ENCODE measurements at places on chromosomes 6 and 20. TPM values are rescaled to one million over a fixed set of nuclear protein-coding genes. Genes with fewer than 3 reads are reported as not detected.

DNA sequence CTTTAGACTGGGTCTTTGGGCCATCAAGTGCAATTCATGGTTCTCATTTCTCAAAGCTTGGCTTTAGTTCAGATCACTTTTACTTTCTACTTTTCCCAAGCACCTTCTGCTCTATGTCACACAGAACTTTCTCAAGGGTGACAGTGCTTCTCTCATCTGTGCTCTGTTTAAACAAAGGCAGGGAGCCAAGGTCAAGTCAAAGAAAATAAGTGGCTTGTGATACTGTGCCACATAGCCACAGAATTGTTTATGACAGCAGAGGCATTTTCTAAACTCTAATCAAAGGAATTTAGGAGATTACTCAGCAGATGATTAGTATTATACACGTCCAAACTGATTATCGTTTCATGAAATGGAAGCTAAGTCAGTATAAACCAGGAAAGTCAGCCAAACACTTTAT is 348.0 kb downstream of the HDGFL1 start:
- H3K36me3 ChIP-seq = no peaks in the 10 kb centered on the region
- H3K27ac ChIP-seq = no peak overlapping the region
- no peak overlapping the region for H3K4me3 ChIP-seq
- no peaks in the 10 kb centered on the region for H3K27me3 ChIP-seq

DNA sequence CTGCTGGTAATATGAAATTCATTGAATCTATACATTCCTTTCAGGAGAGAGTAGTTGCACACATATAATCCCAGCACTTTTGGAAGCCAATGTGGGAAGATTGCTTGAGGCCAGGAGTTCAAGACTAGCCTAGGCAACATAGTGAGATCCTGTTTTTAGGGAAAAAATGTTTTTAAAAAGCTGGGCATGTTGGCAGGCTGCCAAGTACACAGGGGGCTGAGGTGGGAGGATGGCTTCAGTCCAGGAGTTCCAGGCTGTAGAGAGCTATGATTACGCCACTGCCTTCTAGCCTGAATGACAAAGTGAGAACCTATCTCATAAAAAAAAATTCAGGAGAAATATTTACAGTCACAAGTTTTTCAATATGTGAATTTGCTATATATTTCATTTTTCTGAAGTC is 71.9 kb downstream of the GRM1 start:
- no peaks in the 10 kb centered on the region for H3K27me3 ChIP-seq
- no peaks in the 10 kb centered on the region for H3K4me1 ChIP-seq
- H3K27ac ChIP-seq = no peak overlapping the region
- DNase-seq = no peak
- H3K4me3 ChIP-seq = no peak overlapping the region

GRCh38 chr20:39042279-39043150 is 80.4 kb downstream of the DHX35 start:
- no peaks in the 10 kb centered on the region for H3K36me3 ChIP-seq
- H3K4me3 ChIP-seq = no peak overlapping the region
- H3K27ac ChIP-seq = no peak overlapping the region
- no peaks in the 10 kb centered on the region for H3K4me1 ChIP-seq
- no peak for DNase-seq

GRCh38 chr6:38173909-38174308 is 354.4 kb downstream of the ZFAND3 start:
- no peak overlapping the region for H3K27ac ChIP-seq
- H3K4me1 ChIP-seq = no peaks in the 10 kb centered on the region
- no peak for DNase-seq
- H3K36me3 ChIP-seq = no peaks in the 10 kb centered on the region
- H3K27me3 ChIP-seq = no peaks in the 10 kb centered on the region

DNA sequence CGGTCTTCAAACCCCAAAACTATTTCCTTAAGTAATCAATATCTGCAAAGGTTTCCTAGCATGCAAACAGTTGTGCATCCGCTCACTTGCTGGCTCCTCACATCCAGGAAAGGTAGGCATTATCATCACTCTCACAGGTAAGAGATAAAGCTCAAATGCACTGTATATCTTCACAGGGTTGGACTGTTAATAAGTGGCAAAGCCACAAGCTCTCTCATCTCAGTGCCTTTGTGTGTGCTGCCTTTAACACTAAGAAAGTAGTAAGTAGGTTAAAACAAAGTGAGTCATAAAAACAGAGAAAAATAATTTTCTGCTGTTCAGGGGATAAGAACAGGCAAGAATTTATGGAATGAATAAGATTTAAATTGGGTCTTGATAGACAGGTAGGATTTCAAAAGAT is 21.3 kb downstream of the MAN1A1 start:
- no peak overlapping the region for H3K27ac ChIP-seq
- no peak overlapping the region for H3K4me3 ChIP-seq
- H3K36me3 ChIP-seq = no peaks in the 10 kb centered on the region
- H3K27me3 ChIP-seq = no peaks in the 10 kb centered on the region
- no peak for DNase-seq
- H3K4me1 ChIP-seq = peaks cover 28% of the 10 kb centered on the region

GRCh38 chr20:46324960-46325703 is 16.8 kb upstream of the CDH22 start:
- peaks cover 62% of the 10 kb centered on the region for H3K4me1 ChIP-seq
- H3K36me3 ChIP-seq = no peaks in the 10 kb centered on the region
- no peaks in the 10 kb centered on the region for H3K27me3 ChIP-seq
- peak; percentile 67 for DNase-seq

DNA sequence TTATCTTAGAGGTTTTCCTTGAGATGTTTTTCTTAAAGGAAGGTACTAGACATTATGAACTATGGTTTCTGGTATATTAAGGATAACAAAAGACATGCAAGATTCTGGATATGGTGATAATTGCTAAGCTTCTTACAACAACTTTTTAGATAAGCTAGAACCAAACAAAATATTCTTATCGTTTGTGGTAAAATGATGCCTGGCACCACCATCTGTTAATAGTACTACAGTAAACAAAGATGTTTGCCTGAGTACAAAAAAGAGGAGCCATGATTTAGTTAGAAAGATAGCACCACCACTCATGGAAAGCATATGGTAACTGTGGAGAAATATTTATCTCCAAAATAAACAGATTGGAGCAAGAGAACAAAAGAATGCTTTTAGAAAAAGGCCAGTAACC is 747.3 kb downstream of the COL12A1 start:
- H3K36me3 ChIP-seq = no peaks in the 10 kb centered on the region
- no peak for DNase-seq
- no peaks in the 10 kb centered on the region for H3K4me1 ChIP-seq
- no peak overlapping the region for H3K27ac ChIP-seq

The ID4 gene
- not detected for total RNA-seq

The SIRPD gene
- total RNA-seq = not detected

The CPNE5 gene
- total RNA-seq = 0.63 TPM

Measured in Karpas-422 (cell line).